Adipocyte (in vitro differentiated cells): ENCODE measurements at places on chromosomes 16 and 17.

DNA sequence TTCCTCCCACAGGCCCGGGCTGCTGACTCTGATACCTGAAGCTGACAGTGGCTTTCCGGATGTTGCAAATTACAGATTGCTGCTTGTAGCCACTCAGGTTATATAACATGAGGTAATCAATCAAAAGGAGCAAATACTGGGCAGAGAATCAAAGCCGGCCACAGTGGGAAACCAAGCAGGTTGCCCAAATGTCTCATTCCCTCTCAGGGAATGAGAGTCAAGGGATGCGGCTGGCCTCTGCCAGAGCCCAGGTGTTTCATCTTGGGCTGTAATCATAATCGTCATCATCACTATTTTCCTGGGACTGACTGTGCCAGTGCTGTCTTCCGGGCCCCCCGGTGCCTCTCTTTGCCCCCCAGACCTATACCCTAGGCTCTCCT lies 292.4 kb upstream of the FOXF1 start:
- DNase-seq, result no peak

DNA sequence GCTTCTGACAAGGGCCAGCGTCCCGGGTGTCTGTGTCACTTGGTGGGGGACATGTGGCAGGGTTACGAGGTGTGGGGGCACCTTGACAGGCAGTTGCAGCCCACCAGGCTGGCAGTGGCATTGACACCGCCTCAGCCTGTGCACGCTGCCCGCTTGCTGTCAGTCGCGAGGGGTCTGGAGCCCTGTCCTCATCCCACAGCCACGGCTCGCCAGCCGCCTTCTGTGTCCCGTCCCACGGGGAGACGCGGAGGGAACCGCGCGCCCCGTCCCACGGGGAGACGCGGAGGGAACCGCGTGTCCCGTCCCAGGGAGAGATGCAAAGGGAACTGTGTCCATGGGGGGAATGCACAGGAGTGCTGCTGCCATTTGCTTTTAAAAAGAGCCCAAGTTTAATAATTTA lies 3.5 kb downstream of the PABPN1L start:
- DNase-seq, result no peak

GRCh38 chr17:39699818-39700147 lies at the start of gene ERBB2:
ERBB2 (plus strand) TSS chr17:39700064; CDS start chr17:39700239, 175 bp downstream.
- peak; percentile 93 for DNase-seq

- peak; percentile 59 for DNase-seq
These were observed 45.8 kb downstream of the STAT3 start for GRCh38 chr17:42342242-42343008.

DNA sequence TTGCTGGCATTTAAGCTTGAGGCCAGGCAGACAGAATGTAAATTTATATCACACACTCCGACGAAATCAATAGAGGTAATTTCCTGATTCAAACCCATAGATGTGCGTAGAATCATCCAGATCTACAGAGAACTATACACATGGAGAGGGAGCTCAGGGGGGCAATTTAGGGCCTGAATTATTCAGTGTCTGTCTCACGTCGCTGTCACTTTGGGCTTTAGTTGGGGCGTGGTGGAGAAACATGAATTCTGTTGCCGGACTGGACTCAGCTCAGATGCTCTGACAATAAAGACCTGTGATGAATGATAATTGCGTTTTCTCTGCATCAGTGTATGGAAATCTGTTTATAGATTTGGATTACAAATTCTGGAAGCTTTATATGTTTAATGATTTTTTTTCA lies 32.5 kb upstream of the HS3ST2 start:
- DNase-seq, result no peak

GRCh38 chr17:34610039-34610438 lies 30.7 kb downstream of the TMEM132E start:
- no peak for DNase-seq

DNA sequence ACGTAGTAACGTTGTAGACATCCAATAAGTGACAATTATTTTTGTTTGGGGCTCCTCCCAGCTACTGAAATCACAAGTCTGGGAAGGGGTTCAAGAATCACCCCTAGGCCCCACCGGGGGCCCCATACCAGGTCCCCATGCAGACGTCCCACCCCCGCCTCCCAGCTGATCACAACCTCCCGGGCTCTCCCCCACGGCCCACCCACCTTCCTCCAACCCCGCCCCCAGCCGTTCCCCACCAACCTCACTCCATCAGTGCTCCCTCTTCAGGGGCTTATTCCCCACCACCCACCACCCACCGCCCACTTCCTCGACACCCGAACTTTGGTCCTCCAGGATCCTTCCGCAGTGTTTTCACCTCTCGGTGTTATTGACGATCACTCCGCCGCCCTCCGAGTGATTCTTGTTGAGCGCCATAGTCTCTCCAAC lies 240 bp downstream of the WBP2 start:
- no peak for DNase-seq

- DNase-seq, result peak; percentile 33
These were observed 845 bp downstream of the P3H4 start for GRCh38 chr17:41810659-41811548.

DNA sequence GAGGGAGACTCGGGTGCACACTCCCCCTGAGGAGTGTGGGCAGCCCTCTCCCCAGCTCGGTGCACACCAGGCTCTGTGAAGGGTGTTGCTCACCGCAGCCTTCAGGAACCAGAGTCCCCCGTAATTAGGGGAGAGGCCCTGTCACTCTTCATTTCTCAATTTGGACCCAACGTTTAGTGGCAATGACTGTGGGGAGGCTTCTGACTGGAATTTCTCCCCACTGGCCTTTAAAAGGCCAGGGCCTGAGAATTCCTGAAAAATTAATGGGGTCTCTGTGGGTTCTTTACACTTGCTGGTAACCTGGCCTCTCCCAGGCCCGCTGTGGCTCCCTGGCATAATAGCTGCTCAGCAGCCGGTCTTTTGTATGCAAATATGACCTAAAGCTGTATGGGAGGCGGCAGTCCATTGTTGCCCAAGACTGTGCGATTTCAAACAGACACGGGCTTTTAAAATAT lies 209.7 kb downstream of the MSI2 start:
- no peak for DNase-seq

GRCh38 chr17:77836557-77837041 lies 121.9 kb upstream of the TNRC6C start:
- no peak for DNase-seq

DNA sequence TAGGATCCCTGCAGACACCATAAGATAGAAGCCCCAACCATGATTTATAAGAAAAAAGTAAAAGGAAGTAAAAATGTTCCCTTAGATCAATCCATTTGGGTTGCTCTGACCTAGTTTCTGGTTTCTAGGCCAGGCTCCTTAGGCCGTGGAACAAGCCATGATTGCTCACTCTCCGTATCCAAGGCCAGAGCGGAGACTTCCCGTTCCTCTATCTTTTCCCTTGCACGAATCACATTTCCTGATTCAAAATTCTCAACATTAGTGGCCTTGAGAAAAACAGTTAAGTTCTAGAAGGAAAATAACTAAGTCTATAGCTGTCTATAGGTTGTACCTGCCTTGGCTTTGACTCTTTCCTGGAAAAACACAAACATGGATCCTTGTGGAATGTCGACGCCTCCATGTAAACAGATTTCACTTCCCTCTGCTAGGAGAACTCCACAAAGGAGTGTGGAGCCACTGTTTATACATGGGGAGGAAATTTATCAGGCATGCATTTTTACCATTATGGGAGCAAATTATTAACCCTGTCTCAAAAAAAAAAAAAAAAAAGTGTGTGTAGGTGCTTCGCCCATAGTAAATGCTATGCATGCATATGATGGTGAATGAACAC lies 149.6 kb downstream of the ZFHX3 start:
- no peak for DNase-seq

- no peak for DNase-seq
These were observed 420.4 kb downstream of the GRIN2A start for GRCh38 chr16:9761870-9762269.

- peak; percentile 12 for DNase-seq
These were observed 2.8 kb downstream of the MAPK8IP3 start for GRCh38 chr16:1708768-1709180.

DNA sequence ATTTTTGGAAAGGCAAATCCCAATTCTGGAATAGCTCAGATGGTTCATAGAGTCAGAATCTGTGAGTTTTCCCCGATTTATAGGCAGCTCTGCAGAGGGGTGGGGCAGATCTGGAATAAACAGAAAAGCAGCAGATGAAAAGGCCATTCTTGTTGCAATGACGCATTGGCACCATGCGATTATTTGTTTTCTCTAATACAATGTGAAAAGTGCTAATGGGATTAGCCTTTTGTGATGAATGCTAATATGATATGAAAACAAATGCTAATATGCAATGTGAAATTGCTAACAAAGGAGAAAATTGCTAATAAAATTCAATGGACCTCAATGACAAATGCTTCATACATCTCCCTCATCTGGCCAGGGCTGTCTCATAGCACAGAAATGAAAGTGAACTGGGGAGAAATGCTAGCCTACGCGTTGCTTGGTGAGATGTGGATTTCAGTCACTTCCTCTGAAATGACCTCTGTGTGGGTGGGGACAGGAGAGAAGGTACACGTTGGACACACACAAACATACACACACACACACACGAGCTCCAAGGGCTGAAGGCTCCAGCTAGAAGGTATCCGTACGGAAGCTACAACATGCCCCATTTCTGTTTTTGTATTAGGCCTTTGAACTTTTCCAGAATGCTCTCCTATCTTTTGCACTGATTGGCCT lies 394.5 kb downstream of the XYLT1 start:
- no peak for DNase-seq

GRCh38 chr17:57750895-57751294 lies 5.8 kb upstream of the CCDC182 start:
- DNase-seq, result no peak

GRCh38 chr17:45320349-45320930 lies 3.6 kb upstream of the MAP3K14 start:
- DNase-seq, result peak; percentile 44

DNA sequence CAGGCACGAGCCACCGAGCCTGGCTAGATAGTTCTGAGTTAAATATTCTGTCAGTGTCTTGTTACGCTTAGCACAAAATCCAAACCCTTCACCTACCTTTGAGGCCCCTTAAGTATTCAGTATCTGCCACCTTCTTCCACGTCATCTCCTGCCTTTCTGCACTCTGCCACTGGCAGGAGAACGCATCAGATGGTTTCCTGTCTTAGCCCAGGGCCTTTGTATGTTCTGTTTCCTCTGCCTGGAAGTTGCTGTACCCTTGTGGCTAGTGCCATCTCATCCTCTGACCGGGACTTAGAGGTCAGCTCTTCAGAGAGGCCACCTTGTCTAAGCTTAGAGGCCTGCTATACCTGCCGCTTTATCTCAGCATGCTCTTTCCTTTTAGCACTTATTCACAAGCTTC lies 67.5 kb upstream of the LGALS9 start:
- DNase-seq, result no peak

GRCh38 chr17:11736613-11737312 lies 138.5 kb downstream of the DNAH9 start:
- DNase-seq, result no peak

DNA sequence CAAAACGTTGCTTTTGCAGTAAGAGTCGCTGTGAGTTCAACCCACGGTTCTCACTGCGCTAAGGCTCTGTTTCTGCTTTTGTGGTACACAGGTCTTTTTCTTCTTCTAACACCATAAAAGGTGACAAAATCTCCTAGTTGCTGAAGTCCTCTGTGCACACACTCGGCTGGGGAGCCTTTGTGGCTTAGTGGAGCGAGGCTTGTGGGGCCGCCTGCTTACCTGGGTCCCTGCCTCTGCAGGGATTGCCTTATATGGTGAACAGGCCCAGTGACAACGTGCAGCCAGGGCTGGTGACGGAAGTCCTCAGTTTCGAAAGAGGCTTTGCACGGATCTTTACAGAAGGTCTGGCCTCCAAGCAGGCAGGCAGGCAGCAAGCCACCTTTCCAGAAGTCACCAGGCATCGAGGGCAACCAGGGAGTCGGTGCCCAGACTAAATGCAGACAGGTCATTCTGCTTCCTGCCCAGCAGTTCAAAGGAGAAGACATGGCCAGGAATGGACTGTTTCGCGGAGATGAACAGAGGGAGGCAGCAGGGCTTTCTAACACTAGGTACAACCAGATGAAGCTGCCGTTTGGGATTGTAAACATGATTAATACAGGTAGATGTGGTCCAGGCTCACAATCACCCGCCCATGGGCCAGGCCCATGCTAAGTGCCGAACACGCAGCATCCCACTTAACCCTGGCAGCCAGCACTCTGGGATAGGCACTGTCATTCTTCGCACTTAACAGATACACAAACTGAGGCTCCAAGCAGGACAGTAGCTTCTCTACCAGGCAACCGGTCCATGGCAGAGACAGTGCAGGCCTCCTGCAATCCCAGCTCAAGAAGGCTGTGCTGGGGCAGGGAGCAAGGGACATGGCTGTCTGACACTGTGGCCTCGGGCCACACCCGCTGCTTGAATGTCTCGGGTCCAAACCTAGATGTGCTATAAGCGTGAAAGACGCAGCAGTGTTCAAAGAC lies 10.7 kb upstream of the MEAK7 start:
- no peak for DNase-seq
